ENCODE measurements at places on chromosomes 4 and X.

DNA sequence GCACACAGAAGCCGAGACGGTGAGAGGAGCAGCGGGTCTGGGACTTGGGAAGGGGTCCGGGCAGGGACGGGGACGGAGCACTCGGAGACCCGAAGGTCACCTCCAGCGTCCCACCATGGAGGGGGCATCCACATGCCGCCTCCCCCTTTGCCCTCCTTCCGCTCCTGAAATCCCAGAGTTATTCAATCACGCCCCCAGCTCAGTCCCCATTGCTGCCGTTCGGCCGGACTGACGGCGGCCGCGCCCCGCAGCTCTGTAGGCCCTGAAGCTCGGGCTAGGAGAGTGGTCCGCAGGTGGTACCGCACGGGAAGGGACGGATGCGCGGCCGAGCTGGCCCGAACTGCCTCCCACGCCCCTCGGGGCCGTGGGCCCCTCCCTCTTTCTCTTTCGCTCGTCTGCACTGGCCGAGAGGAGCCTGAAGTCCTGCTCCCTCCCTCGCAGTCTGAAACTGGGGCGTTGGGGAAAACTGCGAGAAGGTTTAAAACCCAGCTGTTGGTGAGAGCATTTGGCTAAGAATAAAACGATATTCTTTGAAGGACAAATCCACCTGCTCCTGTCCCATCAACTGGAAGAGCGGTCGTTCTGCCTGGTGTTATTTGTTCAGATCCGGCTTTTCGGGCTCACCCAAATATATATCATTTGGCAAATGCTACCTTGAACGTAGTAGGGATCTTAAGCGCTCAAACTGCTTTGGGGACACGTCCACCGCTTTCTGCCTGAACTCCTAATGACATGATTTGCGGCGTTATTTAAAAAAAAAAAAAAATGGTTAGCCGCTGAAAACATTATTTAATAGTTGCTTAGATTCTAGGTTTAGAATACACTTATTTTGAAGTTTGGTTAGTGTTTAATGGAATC, 719 bp downstream of the USO1 start:
- peak; percentile 92 for DNase-seq

GRCh38 chr4:1975391-1975801, 33.4 kb downstream of the NELFA start:
- peak; percentile 9 for DNase-seq

GRCh38 chr4:80035336-80035735, 37.7 kb downstream of the ANTXR2 start:
- DNase-seq, result no peak

DNA sequence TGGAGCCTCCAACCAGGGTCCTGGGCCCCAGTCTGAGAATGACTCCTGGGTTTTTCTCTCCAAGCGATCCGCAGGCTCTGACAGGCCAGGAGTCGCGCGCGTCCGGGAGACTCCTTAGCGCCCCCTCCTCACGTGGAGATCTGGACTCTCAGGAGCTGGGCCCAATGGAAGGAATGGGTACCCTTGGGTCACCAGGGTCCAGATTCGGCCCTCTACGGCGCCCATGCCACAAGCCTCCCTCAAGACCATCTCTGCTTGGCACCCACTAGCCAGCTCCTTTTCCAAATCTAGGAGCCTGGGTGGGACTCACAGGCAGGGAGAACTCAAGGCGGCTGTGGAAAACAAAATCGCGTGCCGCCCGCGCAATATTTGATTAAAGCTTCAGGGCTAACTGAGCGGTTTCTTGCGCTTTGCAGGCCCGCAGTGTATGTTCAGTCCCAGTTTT, 7.1 kb downstream of the HAND2 start:
- no peak for DNase-seq

GRCh38 chrX:96244955-96245354, 439.7 kb upstream of the DIAPH2 start:
- DNase-seq, result peak; percentile 51

- no peak for DNase-seq
Observed at GRCh38 chr4:23060776-23061175, 368.0 kb downstream of the GBA3 start.

GRCh38 chr4:242121-242848, 63.0 kb downstream of the ZNF732 start:
- peak; percentile 66 for DNase-seq

DNA sequence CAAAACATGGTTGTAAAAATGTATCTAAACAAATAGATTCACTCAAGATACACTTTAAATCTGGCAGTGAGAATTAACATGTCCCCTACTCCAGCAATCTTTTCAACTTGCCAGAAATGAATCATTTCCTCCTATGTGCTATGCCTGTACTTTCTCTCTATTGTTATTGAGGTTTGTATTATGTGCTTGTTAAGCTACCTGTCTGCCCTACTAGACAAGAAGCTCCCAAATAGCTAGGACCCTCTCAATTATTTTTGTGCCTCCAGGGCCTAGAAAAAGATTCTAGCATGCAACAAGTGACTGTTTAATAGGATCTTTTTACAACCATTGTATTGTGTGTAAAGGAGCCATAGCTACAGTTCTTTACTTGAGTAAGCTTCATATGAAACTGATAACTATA, 3.5 kb upstream of the SAP30 start:
- no peak for DNase-seq

GRCh38 chrX:85084770-85085393, 81.2 kb downstream of the APOOL start:
- DNase-seq, result no peak

DNA sequence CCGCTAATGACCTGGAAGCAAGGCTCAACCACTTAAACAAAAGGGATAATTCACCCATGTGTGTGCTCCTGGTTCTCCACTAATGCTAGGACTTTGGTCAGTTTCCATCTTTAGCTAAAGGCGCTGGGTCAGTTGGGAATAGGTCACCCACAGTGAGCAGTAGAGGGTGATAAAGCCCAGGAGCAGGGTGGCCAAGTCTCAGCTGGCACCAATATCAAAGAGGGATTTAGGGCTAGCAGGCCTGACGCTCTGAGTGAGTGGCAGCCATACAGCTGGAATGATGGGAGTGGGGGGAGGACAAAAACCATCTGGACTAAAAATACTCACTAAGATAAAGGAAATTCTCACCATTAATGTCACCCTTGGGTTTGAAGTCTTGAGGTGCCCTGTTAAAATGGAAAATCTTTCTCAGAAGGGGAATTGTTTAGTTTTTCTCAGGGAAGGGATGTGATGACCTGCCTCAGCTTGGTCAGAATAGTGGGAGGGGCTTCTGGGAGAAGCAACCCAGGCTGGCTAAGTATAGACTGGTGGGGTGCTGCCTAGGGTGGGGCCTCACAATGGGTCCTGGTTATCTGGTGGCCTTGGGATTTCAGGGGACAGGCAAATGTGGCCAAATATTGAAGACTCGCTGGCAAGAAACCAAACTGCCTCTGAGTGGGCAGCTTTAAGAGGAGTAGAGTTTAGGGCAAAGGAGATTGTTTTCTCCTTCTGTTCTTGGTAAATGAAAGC, 47.1 kb downstream of the TSC22D3 start:
- DNase-seq, result no peak

- no peak for DNase-seq
Observed at GRCh38 chr4:165784672-165785071, 88.4 kb upstream of the TLL1 start.

GRCh38 chr4:110411574-110412011, 64.4 kb upstream of the ENPEP start:
- peak; percentile 83 for DNase-seq

DNA sequence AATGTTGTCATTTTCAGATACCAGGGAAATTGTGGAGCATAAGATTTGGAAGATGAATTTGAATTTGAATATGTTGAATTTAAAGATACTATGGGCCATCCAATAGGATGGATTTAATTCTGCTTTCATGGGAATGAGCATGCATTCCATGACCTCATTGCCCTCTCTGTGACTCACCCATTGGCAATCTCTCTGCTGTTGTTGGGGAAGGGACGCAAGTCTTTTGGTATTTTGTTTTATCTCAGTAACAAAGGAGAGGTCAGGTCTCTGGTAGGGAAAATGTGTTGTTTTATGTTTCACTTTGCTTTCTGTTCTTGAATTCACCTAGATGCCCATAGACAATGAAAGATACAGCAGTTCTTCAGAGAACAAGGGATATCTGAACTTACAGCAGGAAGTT, 42.1 kb upstream of the MAGEA4 start:
- no peak for DNase-seq

GRCh38 chr4:108094923-108095482, 73.7 kb downstream of the LEF1 start:
- DNase-seq, result no peak

DNA sequence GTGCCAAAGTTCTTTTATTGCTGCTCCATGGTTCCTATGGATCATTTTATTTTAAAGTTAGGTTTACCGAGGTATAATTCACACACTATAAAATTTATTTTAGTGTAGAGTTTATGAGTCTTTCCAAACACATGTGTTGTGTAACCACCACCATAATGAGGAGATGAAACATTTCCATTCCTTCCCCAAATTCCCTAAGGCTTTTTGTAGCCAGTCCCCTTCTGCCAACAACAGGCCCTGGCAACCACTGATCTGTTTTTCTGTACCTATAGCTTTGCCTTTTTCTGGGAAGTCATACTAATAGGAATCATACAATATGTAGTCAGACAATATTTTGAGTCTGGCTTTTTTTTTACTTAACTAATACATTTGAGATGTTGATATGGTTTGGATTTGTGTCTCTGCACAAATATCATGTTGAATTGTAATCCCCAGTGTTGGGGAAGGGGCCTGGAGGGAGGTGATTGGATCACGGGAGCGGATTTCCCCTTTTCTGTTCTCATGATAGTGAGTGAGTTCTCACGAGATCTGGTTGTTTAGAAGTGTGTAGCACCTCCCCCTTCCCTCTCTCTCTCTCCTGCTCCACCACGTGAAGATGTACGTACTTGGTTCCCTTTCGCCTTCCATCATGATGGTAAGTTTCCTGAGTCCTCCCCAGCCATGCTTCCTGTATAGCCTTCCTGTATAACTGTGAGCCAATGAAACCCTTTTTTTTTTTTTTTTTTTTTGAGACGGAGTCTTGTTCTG, 59.6 kb upstream of the DHX15 start:
- no peak for DNase-seq

DNA sequence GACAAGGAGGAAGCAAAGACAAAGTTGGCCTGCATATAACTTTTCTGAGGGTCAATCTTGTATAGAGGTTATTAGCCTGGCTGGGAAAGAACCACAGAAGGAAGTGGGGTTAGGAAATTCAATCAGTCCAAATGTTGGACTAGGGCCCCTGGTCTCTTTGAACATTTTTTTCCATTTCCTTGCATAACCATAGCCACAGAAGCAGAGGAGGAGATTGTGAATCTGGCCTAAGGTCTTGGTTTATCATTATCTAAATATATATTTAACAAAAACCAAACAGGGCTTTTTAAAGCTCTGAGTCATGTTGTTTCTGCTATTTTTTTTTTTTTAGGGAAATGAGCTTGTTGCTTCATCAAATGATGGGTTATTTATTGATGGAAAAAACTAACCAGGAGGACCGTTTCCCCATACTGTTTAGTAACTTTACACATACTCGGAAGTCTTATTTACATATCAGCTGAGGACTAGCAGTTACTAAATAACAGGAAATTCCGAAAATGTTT, 97.7 kb upstream of the ACSL4 start:
- DNase-seq, result peak; percentile 23

- peak; percentile 40 for DNase-seq
Observed at GRCh38 chr4:17613761-17614415, 553 bp upstream of the MED28 start.

GRCh38 chrX:53685711-53686110, 808 bp downstream of the HUWE1 start:
- no peak for DNase-seq

GRCh38 chrX:39739585-39739984, 358.2 kb downstream of the BCOR start:
- no peak for DNase-seq

- no peak for DNase-seq
Observed at GRCh38 chr4:121875652-121876051, 5.4 kb upstream of the BBS7 start.

- DNase-seq, result peak; percentile 62
Observed at GRCh38 chr4:132642016-132642817, 506.9 kb upstream of the PCDH10 start.

GRCh38 chr4:80135702-80136058, 61.6 kb upstream of the PRDM8 start:
- DNase-seq, result no peak

DNA sequence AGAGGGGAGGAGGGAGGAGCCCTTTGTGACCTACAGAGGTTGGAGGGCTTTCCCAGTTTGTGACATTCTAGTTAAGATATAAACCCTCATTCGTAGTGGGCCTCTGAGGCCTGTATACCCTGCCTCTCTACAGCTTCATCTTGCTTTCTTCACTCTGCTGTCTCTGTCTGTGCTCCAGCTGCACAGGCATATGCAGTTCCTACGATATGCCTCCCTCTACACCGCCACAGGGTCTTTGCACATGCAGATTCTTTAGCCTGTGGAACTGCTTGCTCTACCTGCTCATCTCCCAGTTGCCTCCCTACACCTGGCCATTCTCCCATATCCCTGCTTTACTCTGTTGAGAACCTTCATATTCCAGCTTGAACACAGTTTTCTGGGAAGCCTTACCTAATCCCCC, 38.1 kb downstream of the SLIT2 start:
- no peak for DNase-seq

- DNase-seq, result no peak
Observed at GRCh38 chr4:15515106-15515505, 45.4 kb downstream of the CC2D2A start.

DNA sequence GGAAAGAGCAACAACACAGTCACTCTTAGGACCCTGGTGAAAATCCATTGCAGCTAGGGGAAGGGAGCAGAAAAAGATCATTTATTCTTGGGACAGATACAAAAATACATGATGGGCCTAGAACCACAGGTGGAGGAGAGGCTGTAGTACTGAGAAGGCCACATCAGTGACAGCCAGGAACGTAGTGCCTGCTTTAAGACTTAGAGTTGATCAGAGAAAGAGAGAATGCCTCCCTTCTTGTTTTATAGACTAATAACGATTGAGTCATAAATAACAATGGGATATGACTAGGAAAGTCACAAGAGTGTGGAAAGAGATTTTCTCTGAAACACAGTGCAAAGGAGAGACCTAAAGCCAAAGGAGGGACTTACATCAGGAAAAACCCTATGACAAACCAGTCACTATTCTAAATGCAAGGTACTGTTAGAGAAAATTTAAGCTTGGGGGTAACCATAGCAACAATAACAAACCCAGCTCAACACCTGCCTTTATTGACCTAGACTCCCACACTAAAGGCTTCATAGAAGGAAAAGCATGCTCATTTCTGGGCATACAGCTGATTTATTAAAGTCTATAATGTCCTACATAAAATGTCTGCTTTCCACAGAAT, 1015.0 kb upstream of the GRID2 start:
- DNase-seq, result no peak

DNA sequence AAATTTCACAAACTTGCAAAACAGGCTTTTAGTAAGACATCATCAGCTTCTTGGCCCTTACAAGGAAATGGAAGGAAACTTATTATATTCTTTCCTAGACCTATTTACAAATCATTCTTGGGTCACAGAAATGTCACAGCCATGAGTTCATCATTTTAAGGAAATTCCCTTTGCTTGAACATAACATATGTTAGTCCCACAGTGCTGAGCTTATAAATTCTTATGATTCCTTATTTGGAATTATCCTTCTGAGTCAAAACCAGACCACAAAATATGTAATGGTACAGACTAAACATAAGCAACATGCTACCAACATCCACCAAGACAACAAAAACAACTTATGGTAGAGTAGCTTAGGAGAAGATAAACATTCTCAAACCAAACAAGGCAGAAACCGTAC, 236.9 kb upstream of the CTSO start:
- DNase-seq, result no peak

GRCh38 chrX:106247162-106247561, 79.1 kb downstream of the PWWP3B start:
- DNase-seq, result no peak
